ENCODE measurements at places on chromosomes 12 and 14.

GRCh38 chr14:33914676-33915516 is 36.0 kb downstream of the EGLN3 start:
- no peak for DNase-seq

DNA sequence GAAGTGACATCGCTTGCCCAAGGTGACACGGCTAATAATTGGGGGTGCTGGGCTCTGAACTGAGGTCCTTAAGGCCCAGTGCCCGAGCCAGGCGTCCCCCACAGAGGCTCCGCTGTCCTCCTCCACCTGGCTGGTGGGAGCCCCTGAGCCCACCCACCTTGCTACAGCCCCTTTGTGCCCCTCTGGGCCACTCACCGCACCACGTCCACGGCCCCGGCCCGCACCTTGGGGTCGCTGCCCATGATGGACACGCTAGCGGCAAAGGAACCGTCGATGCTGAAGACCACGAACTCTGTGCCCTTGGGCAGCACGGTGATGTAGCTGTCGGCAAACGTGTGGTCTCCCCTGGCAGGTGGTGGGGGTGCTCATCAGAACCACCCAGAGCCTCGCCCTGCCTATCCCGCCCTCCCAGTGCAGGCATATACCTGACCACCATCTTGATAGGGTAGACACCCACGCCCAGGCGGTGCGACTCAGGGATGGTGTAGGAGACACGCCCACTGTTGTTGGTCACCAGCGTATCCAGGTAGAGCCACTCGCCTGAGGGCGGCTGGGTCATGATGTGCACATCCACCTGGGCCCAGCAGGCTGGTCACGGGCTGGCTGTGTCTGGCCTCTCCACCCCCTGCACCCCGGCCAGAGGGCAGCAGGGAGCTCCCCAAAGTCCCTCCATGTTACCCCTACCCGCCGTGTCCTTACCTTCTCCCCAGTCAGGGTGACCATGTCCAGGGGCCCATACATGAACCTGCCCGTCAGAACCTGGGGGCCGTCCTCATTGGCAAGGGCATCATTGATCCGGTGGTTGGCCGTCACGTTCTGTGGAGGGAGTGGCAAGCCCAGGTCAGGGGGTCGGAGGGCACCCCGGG is 6.8 kb downstream of the ARL6IP4 start:
- DNase-seq: no peak

- DNase-seq: no peak
These were observed 4.7 kb downstream of the GLTP start for GRCh38 chr12:109875572-109876131.

GRCh38 chr12:89825591-89826449 is 117.2 kb upstream of the ATP2B1 start:
- DNase-seq: no peak

- no peak for DNase-seq
These were observed 3.2 kb upstream of the DIO3 start for GRCh38 chr14:101557811-101558738.

DNA sequence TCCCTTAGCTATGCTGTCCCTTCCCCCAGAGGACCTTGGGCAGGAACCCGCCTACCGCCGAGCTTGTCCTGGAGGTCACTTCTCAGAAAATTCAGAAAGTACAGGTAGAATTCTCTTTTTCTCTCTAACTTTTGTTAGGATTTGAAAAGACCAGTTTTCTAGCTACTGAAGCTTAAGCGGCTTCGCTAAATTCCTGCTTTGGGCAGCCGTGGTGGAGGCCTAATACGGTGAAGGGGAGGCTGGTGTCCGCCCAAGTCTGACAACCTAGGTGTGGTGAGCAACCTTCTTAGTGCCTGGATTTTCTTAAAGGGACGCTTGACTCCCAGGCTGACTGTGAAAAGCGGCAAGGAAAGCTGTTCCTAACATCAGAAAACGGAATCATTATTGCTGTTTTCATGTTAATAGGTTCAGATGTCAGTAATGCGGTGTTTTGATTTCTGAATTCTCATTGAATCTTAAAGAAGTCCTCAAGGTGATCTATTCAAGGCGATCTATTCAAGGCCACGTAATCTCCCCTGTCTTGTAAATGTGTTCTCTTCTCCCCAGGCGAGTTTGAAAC is 835 bp downstream of the FGD4 start:
- no peak for DNase-seq

DNA sequence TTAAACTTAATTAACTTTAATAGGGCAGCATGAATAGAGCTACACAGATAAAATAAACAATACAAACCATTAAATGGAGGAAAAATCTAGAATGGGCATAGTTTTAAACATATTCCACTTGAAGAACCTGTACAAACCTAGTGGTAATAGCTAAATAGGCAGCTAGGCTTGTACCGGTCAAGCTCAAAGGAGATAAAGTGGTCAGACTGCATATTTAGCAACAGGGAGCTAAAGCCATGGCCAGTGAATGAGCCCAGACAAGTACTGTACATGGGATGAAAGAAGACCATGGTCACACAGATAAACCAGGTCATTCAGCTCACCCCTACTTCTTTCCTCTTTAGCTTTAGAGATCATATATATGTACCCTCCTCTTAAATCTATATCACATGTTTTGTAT is 186.6 kb upstream of the KRR1 start:
- no peak for DNase-seq

GRCh38 chr14:74290415-74290814 is 12.3 kb downstream of the ABCD4 start:
- no peak for DNase-seq

DNA sequence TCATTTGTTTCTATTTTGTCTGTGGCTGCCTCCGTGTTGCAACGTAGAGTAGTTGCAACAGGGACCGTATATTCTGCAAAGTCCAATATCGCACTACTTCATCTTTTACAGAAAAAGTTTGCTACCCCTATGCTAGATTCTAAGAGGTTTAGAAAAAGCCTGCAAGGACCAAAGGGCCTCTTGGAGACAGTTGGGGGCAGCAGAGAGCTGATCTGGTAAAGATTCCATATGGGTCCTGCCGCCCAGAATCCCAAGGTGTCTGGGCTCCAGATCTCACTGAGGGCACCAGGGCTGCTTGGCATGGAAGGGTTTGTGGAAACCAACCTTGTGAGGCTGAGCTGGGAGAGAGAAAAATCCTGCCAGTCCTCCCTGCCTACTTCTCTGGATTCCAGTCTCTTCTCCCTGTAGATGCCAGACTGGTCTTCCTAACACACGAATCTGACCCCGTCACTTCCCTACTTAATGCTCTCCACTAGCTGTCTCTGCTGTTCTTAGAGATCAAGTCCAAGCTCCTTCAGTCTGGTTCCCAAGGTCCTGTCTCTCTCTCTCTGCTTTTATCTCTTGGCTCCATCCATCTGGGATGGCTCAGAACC is 74.6 kb downstream of the GLRX5 start:
- DNase-seq: no peak

GRCh38 chr12:100251917-100252316 is 15.0 kb downstream of the DEPDC4 start:
- no peak for DNase-seq

DNA sequence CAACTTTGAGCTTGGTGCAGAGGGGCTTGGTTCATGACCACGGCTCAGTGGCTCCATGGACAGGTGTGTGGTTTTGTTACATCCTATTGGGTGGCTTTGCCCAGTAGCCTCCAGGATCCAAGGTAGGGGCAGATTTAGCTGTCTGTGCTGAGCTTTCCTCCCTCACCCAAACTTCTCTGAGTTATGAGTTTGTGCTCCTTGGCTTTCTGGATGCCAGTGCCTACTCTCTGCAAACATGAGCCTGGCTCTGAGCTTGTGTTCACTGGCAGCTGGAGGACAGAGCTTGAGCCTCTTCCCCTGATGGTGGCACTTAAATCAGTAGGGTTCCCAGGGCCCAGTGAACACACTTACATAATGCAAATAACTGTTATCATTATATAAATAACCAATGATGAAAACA is 45.3 kb upstream of the HECTD1 start:
- no peak for DNase-seq

DNA sequence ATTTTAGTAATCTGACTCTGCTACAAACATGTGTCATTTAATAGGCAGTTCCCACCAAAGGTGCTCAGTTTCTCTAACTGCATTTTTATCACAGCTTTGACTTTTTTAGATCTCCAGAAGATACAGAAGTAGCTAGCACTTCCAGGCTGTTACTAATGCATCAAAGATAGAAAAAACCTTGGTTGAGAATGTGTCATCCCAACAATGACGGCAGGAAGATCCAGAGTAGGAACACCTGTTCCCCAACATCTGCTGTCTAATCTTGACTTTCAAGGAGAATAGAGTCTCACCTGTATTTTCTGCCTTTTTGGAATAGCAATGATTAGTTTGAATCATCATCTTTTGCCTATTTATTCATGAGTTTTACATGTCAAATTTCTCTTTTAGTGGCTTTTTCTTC is 45.0 kb downstream of the ARMH4 start:
- no peak for DNase-seq

GRCh38 chr12:75560167-75560566 is 48.8 kb upstream of the KRR1 start:
- DNase-seq: no peak

GRCh38 chr12:94405413-94406116 is 54.1 kb downstream of the CEP83 start:
- DNase-seq: no peak

GRCh38 chr12:6535960-6536847 is 1.9 kb downstream of the GAPDH start:
- DNase-seq: no peak

- DNase-seq: no peak
These were observed 10.7 kb downstream of the TBX5 start for GRCh38 chr12:114395233-114395632.

- no peak for DNase-seq
These were observed 13.1 kb downstream of the AKAP6 start for GRCh38 chr14:32341947-32342846.

- no peak for DNase-seq
These were observed 47.7 kb downstream of the MVK start for GRCh38 chr12:109621211-109621694.

GRCh38 chr14:69547701-69548348 is 26.8 kb downstream of the CCDC177 start:
- DNase-seq: no peak

DNA sequence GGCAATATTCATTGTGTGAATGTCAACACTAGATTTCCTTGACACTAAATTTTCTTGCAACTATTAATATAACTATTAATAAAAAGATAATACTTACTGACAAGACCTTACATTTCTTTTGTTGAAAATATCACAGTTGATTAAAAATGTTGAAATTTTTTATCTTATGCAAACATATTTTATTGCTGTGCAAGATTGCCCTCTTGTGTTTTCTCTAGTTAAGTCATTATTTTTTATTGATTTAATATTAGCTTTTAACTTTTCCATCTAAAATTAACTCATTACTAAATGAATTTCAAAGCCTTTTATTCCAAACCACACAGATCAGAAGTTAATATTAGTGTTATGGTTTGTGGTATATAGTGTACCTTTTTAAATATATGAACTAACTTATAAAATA is 11.7 kb upstream of the NAA30 start:
- no peak for DNase-seq

GRCh38 chr14:79424462-79424861 is 786.8 kb downstream of the DIO2 start:
- no peak for DNase-seq

DNA sequence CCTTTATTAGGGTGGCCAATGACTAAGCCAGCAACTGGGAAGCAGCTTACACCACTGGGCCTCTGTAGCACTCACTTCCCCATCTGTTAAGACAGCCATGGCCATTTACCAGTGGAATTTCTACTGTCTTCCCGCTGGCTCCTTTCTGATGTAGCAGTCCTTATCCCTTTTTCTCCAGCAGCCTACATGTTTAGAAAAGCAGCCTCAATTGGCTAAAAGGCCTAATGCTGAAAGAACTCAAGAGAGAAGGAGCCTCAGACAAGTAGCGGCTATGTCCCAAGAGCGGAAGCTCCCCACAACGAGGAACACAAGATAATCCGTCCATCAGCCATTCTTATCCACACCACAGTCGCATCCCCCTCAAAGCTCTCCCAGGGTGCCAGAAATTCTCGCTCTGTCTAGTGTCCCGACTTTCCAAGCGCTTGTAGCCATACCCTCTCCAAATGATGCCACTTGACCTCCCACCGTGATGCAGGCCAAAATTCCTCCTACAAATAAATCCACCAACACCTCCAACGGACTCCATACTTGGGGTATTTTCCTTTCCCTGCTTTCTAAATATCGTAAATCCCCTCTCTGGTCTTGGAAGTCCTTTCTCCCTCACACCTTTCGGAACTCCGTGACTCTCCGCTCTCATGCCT is 624 bp downstream of the M6PR start:
- DNase-seq: no peak

Measured in effector CD4-positive, alpha-beta T cell (primary cell).